Stimulated activated effector memory CD8-positive, alpha-beta T cell treated with anti-CD3 and anti-CD28 coated beads, Interleukin-12 subunit alpha, Interleukin-12 subunit beta, amount 100 ng/mL, for 72 hours (primary cell): ENCODE measurements at places on chromosomes 13 and 19.
A peak's percentile ranks its signal among the peaks of the same experiment; 100 is the strongest.

GRCh38 chr13:37816276-37816675 is 53.3 kb downstream of the TRPC4 start:
- DNase-seq, result no peak

- DNase-seq, result no peak
Measured at GRCh38 chr19:40600570-40601133, 517 bp upstream of the LTBP4 start.

DNA sequence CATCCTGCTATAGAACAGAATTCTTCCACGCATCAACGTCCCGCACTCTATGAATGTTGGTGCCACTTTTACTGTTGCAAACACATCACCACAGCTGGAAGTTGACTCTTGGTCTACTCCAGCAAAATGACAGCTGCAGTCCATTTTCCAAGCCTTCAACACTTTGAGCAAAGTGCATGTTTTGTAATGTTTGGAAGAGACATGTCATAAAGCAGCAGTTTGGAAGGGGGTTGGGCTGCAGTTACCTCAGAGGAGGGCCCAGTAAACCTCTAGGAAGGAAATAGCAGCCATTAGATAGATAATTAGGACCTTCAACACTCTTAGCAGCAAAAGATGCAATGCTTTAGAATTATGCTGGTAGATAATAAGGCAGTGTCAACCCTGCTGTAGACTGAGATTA is 323.6 kb downstream of the TDRD3 start:
- no peak for DNase-seq

- no peak for DNase-seq
Measured at GRCh38 chr19:28960586-28960985, 252.4 kb downstream of the UQCRFS1 start.

DNA sequence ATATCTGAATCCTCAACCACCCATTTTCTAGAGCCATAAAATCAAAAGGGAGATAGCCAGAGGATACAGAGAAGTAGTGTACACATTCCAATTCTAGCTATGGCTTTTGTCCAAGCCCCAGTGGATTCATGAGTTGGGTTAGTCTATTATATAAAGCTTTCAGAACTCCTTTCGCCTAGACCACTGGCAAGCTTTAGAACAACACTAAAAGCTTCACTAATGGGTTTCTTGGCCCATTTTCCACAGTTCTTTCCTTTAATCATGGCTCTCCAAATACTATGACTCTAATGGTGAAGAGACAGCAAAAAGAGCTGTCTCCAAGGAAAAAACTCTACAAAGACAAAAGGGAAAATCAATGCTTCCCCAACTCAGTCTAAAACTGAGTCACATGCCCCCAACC is 48.2 kb upstream of the SLITRK5 start:
- DNase-seq, result no peak

- no peak for DNase-seq
Measured at GRCh38 chr19:45522010-45522941, 15.0 kb downstream of the VASP start.

GRCh38 chr19:8390617-8390981 is 439 bp downstream of the RAB11B start:
- DNase-seq, result peak; percentile 97

DNA sequence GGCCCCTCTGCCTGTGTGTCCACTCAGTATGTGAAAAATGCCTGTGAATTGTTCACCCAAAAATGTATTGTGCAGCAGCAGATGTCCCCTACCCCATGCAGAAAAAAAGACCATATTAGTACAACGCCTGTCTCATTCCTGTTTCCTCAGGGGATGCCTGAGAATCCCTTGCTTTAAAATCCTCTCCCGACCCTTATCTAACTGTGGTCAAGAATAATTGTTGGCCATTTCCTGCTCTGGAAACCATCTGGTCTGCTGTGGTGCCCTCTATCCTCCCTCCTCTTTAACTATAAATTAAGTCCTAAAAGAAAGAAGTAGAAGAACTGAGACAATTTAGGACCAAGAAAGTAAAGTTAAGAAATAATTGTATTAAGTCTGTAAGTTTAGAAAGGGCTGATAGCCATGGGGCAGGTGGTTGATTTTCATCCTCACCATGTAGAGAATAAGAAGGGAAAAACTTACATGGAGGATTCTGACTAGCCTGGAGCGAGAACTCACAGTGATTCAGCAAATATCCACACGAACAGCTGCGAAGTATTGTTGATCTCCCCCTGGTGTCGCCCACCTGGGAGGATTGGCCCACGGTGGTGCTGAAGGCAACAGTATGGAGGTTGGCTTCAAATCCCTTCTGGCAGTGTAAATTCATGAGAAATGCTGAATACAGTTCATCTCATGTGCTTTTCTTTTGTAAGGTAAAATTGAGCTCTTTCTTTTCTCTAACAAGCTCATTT is 85.6 kb downstream of the COL4A2 start:
- DNase-seq, result no peak

DNA sequence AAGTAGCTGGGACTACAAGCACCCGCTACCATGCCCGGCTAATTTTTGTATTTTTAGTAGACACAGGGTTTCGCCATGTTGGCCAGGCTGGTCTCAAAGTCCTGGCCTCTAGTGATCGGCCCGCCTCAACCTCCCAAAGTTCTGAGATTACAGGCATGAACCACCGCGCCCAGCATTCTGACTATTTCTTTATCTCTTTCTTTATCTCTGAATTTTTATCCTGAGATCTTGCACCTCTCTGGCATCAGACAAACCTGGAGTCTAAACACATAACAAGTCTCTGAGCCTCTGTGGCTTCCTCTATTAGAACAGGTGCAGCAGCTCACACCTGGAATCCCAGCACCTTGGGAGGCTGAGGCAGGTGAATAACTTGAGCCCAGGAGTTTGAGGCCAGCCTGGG is 28.5 kb downstream of the ARHGEF18 start:
- DNase-seq, result no peak

DNA sequence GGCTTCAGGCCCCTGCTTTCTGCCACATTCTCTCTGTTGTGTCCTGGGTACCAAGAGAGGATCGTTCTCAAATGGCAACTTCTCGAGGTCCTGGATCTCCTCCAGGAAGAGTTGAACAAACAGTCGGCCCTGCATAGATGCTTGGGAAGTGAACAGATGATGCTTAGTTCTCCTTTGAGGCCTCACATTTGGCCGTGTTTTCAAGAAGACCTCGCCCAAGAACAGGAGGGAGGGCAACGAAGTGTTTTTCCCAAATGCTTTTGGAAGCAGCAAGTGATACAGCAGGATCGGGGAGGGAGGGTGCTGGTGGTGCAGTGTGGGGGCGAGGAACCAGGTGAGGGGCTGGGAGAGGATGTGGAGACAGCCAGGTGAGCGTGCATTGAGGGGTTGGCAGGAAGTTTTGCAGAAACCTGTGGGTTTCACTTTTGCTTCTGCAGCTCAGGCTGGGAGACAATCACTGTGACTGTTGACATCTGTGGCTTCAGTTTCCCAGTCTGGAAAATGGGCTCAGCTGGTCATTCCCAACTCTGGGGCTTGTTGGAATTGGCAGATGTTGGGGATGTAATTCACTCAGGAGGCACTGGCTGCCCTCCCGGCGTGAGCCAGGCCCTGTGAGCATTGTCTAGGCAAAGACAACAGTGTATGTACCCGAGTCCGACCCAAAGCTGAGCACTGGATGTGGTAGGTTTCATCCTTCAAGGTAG is 21.6 kb downstream of the MAST3 start:
- DNase-seq, result peak; percentile 77

DNA sequence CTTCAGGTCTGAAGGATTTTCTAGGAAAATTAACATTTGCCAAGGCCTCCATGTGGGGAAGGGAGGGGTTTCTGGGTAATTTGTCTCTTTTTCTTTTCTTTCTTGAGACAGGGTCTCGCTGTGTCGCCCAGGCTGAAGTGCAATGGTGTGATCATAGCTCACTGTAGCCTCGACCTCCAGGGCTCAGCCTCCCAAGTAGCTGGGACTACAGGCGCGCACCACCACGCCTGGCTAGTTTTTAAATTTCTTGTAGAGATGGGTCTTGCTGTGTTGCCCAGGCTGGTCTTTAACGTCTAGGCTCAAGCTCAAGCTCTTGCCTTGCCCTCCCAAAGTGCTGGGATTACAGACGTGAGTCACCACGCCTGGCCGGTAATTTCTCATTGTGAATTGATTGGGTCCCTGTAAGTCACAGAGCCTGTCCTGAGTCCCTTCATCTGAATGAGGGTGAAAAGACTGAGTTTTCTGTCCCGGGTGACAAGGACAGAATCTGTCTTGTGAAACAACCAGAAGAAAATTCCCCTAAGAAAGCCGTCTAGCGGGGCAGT is 10.0 kb upstream of the SPC24 start:
- no peak for DNase-seq

DNA sequence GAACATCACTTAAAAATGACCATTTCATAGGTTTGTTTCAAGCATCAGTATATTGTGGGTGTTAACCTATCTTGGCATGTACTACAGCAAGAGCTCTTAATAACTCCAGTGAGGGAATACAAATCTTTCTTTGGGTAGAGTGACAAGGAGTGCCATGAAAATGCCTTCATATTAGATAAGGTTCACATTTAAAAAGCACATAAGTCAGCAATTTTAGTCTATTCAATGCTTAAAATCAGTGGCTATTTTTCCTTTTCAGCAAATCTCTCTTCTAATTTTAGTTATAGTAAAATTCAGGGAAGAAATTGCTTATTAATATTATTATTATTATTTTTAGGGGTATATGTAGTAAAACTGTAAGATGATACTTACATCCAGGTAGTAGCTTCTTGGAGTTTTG is 291.1 kb downstream of the GPC6 start:
- DNase-seq, result no peak

DNA sequence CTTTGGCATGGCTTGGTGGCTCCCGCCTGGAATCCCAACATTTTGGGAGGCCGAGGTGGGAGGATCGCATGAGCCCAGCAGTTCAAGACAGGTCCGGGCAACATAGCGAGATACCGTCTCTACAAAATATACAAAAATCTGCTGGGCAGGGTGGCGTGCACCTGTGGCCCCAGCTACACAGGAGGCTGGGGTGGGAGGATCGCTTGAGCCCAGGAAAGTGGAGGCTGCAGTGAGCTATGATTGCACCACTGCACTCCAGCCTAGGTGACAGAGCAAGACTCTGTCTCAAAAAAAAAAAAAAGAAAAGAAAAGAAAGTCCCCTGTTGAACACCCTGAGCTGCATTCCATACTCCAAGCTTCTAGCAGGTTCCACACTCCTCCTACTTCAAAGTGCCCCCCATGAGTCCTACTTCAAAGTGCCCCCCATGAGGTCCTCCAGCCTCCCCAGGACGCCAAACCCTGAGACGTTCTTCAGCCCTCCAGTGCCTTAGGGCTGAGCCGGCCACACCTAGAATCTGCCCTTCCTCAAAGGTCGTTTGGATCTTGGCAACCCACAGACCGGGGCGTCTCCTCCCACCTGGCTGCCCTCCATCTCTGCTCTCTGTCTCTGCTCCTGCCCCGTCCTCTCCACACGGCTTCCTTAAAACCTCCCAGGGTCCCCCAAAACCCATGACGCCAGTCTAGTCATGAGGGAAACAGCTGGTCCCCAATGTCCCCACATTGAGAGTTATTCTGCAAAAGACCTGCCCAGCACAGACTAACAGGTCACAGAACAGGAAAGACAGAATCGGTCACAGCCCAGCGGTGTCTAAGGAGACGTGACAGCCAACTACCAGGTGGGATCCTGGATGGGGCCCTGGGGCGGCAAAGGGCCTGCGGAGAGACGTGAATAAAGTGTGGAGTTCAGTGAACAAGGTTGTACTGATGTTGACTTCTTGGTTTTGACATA is 4.8 kb downstream of the TJP3 start:
- no peak for DNase-seq

DNA sequence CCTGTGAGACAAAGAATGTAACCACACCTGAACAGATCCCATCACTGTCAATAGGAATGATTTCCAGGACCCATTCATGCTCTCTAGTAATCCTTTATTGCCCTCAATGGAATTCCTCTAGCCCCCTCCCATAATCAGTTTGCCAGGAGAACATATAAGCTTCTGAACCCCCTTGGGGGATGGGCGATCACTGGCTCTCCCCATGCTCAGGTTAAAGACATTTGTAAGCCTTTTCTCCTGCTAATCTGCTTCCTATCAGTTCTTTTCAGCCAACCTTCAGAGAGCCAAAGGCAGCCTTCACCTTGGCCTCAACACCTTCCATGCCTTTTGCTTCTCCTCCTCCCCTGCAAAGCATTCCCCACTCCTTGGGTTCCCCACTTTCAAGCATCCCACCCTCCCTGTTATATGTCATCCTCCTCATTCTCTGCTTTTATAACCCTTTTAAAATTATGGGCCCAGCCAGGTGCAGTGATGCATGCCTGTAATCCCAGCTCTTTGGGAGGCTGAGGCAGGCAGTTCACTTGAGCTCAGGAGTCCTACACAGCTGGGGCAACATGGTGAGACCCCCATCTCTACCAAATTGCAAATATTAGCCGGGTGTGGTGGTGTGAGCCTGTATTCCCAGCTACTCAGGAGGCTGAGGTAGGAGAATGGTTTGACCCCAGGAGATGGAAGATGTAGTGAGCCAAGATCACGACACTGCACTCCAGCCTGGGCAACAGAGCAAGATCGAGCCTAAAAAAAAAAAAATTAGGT is 12.4 kb downstream of the DPRX start:
- no peak for DNase-seq

- no peak for DNase-seq
Measured at GRCh38 chr13:51845574-51846318, 769 bp upstream of the TMEM272 start.

- DNase-seq, result no peak
Measured at GRCh38 chr13:113359571-113359970, 4.4 kb downstream of the GRTP1 start.

- DNase-seq, result no peak
Measured at GRCh38 chr13:59332966-59333365, 830.8 kb downstream of the DIAPH3 start.

DNA sequence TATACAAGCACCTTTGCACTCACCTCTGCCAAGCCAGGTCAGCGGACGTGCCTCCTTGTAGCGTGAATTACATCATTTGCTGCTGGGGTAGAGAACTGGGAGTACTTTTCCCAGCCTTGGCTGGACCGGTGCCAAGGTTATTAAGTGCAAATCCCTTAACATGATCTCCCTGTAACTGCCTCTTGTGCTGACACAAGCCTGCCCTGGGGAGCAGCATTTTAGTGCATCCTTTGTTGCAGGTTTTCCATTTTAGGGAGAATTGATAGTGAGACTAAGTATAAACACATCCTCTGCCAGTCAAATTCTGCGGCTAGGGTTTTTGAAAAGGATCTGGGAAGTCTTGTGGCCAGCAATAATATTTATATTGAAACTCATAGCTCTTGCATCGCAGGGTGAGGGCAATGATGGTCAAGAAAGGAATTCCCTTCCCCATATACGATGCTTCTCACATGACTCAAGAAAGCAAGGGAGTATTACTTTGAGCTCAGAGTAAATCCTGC is 32.7 kb upstream of the DCLK1 start:
- DNase-seq, result no peak

GRCh38 chr13:24221007-24221406 is 60.5 kb downstream of the SPATA13 start:
- no peak for DNase-seq

- no peak for DNase-seq
Measured at GRCh38 chr19:28330831-28331230, 882.1 kb downstream of the UQCRFS1 start.

DNA sequence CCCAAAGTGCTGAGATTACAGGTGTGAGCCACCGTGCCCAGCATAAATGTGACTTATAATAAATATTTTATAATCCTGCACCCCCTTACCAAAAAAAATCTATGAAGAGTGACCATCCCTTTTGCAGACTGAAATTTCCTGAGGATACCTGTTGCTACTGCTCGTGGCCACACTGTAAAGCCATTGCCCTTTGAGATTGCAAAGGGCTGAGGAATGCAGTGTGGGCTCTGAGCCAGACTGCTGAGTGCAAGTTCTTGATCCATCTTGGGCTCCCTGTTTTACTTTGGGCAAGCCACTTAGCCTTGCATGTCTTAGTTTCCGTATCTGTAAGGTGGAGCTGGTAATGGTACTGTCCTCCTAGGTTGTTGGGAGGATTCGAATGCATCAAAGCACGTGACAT is 23.4 kb downstream of the SIPA1L3 start:
- DNase-seq, result no peak
